ENCODE measurements at places on chromosomes 2 and 18. TPM values are rescaled to one million over a fixed set of nuclear protein-coding genes. Genes with fewer than 3 reads are reported as not detected.

HOXD3 gene
- 7.5 TPM for total RNA-seq

LOXHD1 gene
- not detected for total RNA-seq

SERPINB13 gene
- total RNA-seq: not detected

SEC11C gene
- total RNA-seq: 34.1 TPM

GPAT2 gene
- total RNA-seq: not detected

KLHL30 gene
- 0.96 TPM for total RNA-seq

RBFA gene
- total RNA-seq: 19.9 TPM

TANC1 gene
- total RNA-seq: 9.7 TPM

IL18R1 gene
- 0.41 TPM for total RNA-seq

RNMT gene
- total RNA-seq: 18.5 TPM

RAPH1 gene
- 14.3 TPM for total RNA-seq

LIPG gene
- total RNA-seq: 4.5 TPM

GKN1 gene
- not detected for total RNA-seq

AQP12A gene
- total RNA-seq: not detected

MERTK gene
- total RNA-seq: 1.4 TPM

SLC16A14 gene
- total RNA-seq: 5.5 TPM

LYPD1 gene
- total RNA-seq: 308 TPM

MTX2 gene
- 60.2 TPM for total RNA-seq

LINC00305 gene
- total RNA-seq: not detected

TCF23 gene
- not detected for total RNA-seq

STAT4 gene
- 15.2 TPM for total RNA-seq

RESP18 gene
- not detected for total RNA-seq

LRRTM1 gene
- not detected for total RNA-seq

BCL11A gene
- total RNA-seq: not detected

ST3GAL5 gene
- total RNA-seq: 17.5 TPM

YWHAQ gene
- total RNA-seq: 587 TPM

ESPNL gene
- not detected for total RNA-seq

PAX8 gene
- 50.7 TPM for total RNA-seq

DSC3 gene
- total RNA-seq: not detected

KCNK3 gene
- total RNA-seq: 28.4 TPM

SGPP2 gene
- 7.5 TPM for total RNA-seq

MC2R gene
- total RNA-seq: not detected

SERPINB4 gene
- not detected for total RNA-seq

PECR gene
- 52.9 TPM for total RNA-seq
